H9 (cell line): ENCODE measurements at places on chromosomes 7 and 10. TPM values are rescaled to one million over a fixed set of nuclear protein-coding genes. Genes with fewer than 3 reads are reported as not detected.

GRCh38 chr10:124325998-124326636, 92.6 kb downstream of the OAT start:
- no peak for DNase-seq

DNA sequence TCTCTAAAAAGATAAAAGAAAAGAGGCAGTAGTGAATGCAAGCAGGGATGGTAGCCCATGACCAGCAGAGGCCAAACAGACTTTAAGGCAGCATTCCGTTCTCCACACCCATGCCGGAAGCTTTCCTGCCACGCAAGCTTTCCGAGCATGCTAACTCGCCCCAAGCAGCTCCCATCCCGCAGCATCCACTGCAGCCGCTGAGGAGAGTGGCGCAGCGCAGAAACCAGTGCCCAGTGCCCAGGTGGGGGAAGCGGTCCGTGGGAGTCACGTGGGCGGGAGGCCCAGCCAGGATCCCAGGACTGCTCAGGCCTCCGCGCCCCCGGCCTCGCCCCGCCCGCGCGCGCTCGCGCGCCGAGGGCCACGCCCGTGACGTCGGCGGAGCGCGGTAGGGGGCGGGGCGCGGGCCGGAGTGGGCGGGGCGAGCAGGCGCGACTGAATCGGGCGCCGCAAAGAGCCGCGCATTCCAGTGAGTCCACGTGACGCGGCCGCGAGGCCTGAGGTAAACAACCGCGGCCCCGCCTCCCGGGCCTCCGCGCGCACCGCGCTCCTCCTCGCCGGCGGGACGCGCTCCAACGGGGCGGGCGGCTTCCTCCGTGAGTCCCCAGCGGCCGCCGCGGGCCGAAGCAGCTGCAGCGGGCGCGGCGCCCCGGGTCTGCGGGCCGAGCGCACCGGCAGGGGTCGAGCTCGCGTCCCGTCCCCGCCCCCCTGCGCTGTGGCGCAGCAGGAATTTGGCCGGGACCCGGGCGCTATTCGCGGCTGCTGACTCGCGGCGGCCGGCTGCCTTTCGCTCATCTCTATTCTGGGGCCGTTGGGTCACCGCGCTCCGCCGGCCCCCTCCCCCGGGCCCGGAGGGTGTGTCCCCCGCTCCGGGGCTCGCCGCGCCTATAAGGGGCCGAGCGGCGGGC, at the start of gene OTUD1:
TSS of gene OTUD1 (plus strand) at position 529 of the 905 bp plus-strand sequence. CDS start 383 bp downstream, outside the sequence.
- DNase-seq = peak; percentile 89

The EBLN1 gene
- total RNA-seq = not detected in 2 replicates

GRCh38 chr7:140609646-140610045, 31.0 kb downstream of the DENND2A start:
- no peak for DNase-seq

- no peak for DNase-seq
Observed at GRCh38 chr7:96819111-96819700, 109.6 kb upstream of the SEM1 start.

GRCh38 chr7:80413383-80413945, 98.4 kb downstream of the GNAT3 start:
- no peak for DNase-seq

- DNase-seq = no peak
Observed at GRCh38 chr10:53846809-53847208, 954.2 kb downstream of the PCDH15 start.

The SPDYE6 gene
- total RNA-seq = not detected in 2 replicates

The EN2 gene
- total RNA-seq = 0.07 and 0.15 TPM in 2 replicates

DNA sequence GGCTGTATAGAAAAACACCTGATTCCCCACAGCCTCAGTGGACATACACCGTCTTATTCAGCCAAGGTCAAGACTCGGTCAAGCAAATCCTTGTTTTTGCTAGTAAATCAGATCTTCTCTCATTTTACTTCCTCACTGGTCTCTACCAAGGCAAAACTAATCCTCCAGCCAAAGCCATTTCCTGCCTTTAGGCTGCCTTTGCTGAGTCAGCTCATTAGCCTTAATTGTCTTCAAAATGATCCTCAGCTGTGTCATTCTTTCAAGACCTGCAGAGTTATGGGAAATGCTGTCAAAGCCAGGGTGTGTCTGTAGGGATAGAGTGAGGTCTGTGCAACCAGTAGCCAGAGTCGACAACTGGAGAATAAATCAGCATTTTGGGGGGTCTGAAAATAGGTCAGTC, 107.2 kb upstream of the FAM180A start:
- DNase-seq = no peak

- DNase-seq = peak; percentile 49
Observed at GRCh38 chr10:43263551-43264343, 3.1 kb downstream of the RASGEF1A start.

- no peak for DNase-seq
Observed at GRCh38 chr7:5553298-5553877, 129.8 kb upstream of the TNRC18 start.
